ENCODE measurements at places on chromosomes 7 and 10.

- no peak for DNase-seq
Observed at GRCh38 chr10:76161301-76161582, 729.8 kb downstream of the LRMDA start.

DNA sequence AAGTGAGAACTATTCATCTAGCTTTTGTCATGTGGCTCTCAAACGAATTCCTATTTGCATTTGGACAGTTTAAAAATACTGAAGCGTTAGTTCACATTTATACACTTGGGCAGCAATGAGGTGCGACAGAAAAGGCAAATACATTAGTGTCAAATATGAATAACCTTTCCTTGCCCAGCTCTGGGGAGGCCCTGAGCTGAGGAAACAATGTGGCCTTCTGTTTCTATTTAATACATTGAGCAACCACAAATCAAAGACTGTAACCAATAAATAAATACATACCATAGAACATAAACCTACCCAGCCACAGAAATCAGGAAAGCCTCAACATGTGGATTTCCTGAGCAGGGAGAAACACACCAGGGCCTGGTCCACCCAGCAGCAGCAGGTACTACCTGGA lies 585.2 kb downstream of the PARD3 start:
- DNase-seq, result no peak

DNA sequence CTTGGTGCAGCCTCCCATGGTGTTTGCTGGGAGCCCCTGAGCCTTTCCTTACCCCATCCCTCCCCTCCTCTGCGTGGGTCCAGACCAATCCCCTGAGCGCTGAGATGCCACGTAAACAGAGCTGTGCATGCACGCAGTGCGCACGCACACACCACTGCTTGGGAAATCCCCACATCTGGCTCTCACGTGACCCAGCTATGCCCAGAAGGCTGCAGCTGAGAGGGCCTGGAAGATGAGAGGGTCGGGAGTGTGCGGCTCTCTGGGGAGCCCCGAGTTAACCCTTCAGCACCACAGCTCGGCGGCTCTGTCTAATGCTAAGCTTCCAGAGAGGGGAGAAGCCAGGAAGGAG lies 177.2 kb downstream of the SH3PXD2A start:
- DNase-seq, result peak; percentile 95

- peak; percentile 67 for DNase-seq
Observed at GRCh38 chr10:4775808-4776207, 50.2 kb upstream of the AKR1E2 start.

DNA sequence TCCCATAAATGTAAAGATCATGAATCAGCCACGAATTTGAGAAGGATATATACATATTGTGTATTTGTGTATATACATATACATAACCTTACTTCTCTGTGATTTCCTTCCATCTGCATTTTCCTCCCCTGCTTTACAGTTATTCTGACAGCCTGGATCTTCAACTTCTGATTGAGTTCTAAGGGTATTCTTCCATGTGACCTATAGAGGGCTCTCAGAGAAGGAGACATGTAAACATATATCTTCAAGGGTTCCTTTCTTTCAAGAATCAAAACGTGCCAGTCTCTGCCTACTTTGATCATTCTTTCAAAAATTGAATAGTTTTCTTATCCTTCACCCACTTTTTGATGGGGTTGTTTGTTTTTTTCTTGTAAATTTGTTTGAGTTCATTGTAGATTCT lies 453.7 kb upstream of the POT1 start:
- no peak for DNase-seq

- DNase-seq, result no peak
Observed at GRCh38 chr10:37680716-37681616, 176.4 kb downstream of the ZNF248 start.

- no peak for DNase-seq
Observed at GRCh38 chr10:18424200-18424599, 227.2 kb downstream of the NSUN6 start.

- no peak for DNase-seq
Observed at GRCh38 chr10:62627983-62628382, 176.5 kb upstream of the ADO start.
